ENCODE measurements at places on chromosomes 4 and X.

GRCh38 chrX:47960406-47960805, 43.4 kb downstream of the ZNF182 start:
- no peak for DNase-seq

GRCh38 chr4:184550476-184550875, 76.1 kb upstream of the IRF2 start:
- DNase-seq = no peak

DNA sequence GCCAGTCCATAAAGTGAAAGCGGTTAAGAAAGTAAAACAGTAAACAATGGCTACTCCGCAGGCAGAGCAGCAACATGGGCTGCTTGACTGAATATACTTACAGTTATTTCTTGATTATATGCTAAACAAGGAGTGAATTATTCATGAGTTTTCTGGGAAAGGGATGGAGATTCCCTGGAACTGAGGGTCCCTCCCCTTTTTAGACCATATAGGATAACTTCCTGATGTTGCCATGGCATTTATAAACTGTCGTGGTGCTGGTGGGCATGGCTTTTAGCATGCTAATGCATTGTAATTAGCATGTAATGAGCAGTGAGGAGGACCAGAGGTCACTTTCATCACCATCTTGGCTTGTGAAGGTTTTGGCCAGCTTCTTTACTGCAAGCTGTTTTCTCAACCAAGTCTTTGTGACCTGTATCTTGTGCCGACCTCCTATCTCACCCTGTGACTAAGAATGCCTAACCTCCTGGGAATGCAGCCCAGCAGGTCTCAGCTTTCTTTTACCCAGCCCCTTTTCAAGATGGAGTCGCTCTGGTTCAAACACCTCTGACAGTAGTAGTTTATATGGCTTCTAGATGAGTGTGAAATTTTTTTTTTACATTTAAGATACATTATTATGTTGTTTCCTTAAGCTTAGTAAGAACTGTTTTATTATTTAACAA, 514.8 kb upstream of the TENM3 start:
- no peak for DNase-seq

DNA sequence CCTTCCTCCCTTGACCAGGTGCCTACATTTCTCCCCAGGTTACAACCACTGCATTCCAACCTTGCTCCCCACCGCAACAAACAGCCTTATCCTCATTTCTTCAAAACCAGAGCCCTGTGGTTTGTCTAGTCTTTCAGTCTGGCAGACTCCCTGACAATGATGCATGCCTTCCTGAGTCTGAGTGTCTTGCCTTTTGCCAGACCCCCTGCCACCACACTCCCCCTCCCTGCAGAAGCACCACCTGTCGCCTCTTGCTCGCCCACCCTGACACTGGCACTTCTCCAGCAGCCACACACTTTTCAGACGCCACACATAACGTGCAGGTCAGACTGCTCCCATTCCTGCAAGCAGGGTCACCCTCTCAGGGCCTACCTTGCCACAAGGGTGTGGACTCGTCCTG, 349.2 kb upstream of the NOCT start:
- no peak for DNase-seq

- DNase-seq = no peak
Observed at GRCh38 chrX:142804085-142804484, 221.6 kb upstream of the SPANXN4 start.

DNA sequence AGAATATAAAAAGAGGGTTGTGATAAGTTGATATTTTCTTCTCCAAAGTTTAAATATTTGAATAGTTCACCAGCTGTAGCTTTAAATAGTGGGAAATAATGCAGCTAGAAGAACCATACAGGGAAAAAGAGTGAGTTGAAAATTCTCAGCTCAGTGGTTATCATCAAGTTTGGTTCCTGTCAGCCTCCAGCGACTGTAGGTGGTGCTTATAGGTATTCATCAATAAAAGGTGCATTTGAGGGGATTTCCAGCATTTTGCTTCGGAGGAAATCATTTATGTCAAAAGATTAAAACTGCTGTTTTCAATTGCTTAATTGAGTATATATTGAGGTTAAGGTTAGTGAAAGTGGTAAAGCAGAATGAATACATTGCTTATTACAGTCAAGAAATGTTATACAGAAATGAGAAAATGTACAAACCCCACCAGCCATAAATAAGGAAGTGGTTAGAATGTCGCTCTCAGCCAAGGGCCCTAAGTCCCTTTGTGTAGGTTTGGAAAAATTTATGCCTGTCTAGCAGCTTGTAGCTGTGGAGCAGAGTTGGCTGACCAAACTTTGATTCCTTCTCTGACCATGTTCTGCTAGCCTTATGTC, 532.9 kb upstream of the FTHL17 start:
- no peak for DNase-seq

DNA sequence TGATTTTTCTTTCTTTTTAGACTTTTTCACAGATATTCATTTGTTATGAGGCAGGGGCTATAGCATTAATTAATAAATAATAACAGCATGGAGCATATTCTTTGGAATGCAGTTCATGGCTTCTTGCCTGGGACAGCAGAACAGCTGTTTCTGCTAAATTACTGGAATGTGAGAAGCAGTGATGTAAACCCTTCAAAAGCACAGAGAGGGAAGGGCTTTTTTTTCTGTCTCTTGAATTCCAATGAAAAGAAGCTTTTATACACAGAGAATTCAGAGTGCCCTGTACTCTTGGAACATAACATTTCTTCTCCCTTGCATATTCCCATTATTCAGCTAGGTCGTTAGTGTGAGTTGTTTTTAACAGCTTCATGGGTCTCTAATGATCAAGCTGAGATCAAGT, 28.5 kb upstream of the ANK2 start:
- no peak for DNase-seq

- no peak for DNase-seq
Observed at GRCh38 chrX:65731684-65732289, 64.3 kb downstream of the MSN start.

DNA sequence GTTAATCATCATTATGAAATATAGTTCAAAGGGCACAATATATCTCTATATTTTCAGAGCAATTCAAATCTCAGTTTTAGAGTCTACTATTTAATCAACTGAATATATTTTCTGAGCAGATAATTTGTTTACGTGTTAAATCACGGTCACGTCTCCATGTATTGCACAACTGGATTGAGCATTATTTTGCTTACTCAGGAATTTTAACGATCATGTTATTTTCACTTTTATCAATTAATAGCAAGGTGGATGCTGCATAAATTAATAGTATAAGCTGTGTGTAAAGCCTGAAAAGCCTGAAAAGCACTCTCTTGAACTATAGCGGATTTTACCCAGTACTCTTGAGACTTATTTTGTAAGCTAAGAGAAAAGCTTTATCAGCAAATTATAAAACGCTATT, 374.9 kb downstream of the MAGEB5 start:
- DNase-seq = no peak

DNA sequence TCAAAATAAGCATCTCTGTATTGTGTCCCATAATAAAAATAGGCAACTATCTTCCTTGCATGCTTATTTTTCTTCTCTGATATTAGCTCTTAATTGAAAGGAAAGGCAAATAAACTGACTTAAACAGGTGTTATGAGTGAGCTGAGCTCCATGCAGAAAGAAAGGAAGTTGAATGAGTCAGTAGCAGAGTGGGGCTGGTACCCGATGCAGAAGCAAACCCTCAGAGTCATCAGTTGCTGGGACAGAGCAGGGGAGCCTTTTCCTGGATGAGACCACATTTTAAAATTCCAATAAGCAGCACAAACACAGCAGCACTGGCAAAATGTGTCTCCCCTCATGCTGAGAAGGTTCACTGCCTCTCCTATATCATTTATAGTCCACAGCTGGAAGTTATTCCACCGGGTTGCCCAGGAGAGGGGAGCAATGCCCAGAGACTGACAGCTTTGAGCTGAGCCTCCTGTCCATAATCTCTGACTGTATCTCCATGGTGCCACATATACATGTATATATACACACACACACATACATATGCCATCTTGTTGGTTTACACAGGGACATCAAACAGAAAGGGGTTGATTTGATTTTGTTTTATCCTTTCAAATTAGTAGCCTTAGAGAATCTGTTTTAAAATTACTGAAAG, 274.3 kb upstream of the PPARGC1A start:
- no peak for DNase-seq

DNA sequence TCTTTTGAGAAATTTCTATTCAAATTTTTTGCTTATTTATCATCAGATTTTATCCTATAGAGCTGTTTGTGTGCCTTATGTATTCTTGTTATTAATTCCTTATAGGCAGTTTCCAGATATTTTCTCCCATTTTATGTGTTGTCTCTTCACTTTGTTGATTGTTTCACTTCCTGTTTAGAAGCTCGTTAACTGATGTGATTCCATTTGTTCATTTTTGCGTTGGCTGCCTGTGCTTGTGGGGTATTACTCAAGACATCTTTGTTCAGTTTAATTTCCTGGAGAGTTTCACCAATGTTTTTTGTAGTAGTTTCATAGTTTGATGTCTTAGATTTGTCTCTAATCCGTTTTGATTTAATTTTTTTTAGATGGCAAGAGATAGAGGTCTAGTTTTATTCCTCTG, 14.6 kb downstream of the ZNF718 start:
- DNase-seq = no peak

DNA sequence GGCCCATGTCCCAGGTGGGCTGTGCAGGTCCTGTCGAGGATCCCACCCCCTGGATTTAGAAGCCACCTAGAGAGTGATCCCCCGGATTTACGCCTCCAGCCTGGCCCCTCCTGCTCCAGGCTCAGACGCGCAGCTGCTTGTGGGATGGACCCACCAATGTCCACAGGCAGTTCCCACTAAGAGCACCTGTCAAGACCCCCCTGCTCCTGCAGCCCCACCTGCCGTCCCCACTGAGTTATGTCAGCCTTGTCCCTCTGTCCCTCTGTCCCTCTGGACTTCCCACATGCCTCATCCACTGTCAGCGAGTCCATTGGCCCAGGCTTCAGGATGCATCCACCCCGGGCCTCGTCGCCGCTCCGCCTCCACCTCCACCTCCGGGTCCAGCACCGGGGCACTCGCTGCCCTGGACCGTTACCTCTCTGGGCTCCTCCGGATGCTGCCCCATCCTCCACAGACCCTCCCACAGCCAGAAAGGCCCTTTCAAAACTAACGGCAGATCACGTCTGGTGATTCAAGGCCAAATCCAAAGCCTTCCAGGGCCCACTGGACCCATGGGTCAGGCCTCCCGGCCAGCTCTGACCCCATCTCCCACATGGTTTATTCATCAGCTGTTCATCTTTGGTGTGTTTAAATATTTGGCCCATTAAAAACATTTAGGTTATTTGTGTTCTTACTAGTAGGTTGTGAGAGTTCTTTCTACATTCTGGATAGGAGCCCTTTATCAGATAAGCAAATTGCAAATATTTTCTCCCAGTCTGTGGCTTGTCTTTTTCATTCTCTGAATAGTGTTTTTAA, 28.3 kb downstream of the HTRA3 start:
- DNase-seq = no peak

DNA sequence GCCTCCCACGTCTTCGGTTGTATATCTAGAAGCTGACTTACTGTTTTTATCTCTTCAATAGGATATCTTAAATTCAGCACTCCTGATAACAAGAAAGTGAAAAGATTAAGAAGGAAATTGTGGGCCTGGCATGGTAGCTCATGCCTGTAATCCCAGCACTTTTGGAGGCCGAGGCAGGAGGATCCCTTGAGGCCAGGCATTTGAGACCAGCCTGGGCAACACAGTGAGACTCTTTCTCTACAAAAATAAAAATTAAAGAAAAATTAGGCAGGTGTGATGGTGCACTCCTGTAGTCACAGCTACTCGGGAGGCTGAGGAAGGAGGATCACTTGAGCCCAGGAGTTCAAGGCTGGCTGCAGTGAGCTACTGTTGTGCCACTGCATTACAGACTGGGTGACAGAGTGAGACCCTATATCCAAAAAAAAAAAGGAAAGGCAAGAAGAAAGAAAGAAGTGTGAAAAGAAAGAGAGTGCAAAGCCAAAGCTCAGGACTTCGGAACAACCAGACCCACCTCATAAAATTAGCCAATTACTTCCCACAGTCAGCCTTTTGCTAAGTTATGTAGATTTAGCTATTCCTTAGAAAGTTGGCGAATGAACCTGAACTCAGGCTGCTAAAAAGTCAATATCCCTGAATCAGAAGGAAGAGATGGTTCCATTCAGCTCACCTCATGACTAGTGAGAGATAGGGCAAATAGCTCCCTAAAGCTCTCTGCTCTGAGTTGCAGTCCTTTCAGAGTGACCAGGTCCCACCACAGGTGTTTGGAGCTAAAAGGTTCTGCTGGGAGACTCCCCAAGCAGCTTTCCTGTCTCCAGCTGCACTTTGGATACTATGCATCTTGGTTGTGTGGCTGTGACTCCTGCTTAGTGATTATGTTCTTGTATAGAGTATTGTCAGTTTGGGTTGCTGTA, 9.2 kb downstream of the FGG start:
- no peak for DNase-seq

DNA sequence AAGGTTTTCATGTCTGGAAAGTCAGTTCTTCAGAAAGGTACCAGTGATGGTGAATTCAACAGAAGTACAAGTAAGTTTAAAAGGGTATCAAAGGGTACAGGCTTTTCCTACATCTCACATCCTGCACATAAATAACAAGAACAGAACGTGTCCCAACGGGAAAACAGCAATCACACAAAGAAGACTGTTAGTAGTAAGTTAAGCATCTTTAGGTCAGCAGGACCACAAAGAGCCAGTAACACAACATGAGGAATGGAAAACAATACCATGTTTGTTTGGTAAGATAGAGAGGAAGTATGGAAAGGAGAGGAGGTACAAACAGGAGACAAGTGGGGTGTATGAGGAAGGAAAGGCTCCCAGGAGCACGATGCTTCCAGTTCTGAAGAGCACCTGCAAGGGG, 43.2 kb downstream of the SAT1 start:
- no peak for DNase-seq

GRCh38 chr4:63558709-63559108, 850.5 kb downstream of the TECRL start:
- no peak for DNase-seq

GRCh38 chr4:6183740-6184139, 16.6 kb downstream of the JAKMIP1 start:
- DNase-seq = no peak

DNA sequence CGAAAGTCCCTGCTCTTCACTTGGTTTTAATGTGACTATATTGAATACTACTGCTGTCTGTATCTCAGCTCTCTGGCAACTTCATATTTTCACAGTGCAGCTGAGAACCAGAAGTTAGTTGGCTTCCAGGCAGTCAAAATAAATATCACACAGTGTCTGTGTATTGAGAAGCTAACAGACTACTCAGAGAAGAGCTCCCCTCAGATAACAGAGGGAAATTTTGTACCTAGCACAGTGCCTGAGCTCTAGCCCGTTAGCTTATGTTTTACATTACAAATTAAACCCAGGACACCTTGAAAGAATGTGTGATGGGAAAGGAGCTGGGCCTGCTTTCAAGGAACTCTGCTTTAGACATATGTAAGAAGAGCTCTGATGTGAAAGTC, 22.7 kb downstream of the JADE1 start:
- no peak for DNase-seq

Measured in stimulated activated CD4-positive, alpha-beta T cell treated with anti-CD3 and anti-CD28 coated beads, TNF-alpha, amount 100 ng/mL, for 4 hours (primary cell).